ENCODE measurements at places on chromosomes 5 and 9.

DNA sequence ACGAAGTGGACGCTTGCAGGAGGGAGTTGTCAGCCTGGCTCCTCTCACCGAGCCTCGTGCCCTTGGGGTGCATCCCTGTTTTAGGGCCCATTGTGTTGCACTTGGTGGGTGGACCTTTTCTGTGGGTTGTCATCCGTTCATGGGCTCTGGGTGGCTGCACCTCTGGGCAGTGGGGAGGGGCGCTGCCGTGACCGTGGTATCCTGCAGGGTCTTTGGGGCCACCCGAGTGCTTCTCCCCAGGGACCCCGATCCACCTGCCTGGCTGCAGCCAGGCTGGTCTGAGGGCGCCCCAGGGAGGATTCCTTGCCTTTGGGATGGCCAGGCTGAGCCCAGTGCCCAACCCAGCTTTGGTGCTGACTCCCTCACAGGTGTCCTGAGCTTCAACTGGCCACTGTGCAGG, 41.0 kb upstream of the UBAC1 start:
- no peak for DNase-seq

DNA sequence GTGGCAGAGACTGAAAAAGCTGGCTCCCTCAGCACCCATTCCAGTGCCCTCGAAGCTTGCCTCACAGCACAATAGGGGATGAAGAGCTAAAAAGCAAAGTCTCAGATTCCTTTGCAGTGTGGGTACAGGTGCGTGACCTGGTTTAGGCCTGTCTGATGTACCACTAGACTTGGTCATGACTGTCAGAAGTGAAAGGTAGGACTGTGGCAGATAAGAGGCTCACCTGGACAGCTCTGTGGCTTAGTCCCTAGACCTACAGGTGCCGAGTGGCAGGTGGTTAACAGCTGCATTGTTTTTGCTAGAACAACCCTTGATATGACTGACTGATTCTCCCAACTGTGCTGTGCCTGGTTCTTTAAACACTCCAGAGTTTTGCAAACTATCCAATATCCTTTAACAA, 14.7 kb upstream of the SFXN1 start:
- DNase-seq: no peak

DNA sequence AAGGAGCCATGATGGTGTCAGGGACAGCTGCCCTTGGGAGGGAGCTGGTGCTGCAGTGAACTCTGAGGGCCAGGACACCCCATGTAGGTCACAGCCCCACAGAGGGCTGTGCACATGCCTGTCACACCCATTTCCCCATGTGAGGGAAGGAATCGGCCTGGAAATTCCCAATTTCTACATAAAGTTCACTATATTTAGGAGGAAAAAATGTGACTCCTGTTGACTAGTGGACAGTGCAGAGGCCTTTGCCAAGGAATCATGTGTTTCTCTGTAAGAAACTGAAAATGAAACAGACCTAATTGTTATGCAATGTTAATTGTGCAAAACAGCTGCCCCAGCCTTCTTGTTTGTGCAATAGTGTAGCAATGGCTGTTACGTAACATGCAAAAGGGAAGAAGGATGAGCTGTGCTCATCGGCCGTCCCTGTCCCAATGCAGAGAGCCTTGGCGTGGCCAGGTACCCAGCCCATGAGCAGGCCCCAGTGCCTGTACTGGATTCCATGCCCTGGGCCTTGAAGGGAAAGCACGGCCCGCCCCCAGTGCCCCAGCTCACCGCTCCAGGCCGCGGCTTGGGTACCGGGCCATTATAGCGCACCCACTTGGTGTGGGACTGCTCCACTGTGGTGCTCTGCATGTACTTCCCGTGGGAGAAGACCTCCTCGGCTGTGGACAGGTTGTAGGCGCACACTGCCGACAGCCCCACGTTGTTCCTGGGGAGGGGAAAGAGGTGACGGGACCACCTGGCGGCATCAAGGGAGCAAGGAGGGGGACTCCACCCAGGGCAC, 70.0 kb downstream of the SECISBP2 start:
- no peak for DNase-seq

- DNase-seq: no peak
Measured at GRCh38 chr9:137407590-137408300, 15.2 kb downstream of the EXD3 start.

DNA sequence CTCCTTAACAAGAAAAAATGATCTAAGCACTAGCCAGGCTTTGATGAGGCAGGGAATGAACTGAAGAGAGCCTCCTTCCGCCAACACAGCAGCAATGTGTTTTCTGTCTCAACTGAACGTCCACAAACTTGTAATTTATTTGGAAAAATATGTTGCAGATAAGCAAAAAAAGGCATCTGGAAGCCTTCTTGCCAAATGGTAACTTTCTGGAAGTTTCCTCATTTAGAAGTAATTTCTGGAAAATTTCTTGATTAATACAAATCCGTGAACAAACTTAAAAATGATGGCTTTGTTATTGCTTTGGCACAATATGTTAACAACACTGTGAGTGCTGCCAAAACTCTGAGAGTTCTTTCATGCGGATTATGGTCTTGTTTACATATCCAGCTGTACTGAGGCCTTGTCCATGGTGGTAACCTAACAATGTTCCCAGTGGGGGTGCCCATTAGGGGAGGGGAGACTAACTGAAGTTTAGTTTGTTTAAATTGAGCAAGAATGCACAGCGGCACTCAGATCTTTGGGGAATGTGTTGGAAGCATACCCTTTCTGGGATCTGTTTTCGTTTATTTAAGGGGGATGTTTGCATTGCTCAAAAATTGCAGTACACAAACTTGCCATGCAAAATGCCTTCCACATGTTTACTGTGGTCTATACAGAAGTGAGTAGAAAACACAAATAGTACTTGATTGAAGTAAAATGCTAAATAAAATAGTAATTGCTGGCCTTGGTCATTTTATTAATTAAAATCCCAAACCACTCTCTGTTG, 334.7 kb downstream of the NR2F1-AS1 start:
- DNase-seq: no peak

DNA sequence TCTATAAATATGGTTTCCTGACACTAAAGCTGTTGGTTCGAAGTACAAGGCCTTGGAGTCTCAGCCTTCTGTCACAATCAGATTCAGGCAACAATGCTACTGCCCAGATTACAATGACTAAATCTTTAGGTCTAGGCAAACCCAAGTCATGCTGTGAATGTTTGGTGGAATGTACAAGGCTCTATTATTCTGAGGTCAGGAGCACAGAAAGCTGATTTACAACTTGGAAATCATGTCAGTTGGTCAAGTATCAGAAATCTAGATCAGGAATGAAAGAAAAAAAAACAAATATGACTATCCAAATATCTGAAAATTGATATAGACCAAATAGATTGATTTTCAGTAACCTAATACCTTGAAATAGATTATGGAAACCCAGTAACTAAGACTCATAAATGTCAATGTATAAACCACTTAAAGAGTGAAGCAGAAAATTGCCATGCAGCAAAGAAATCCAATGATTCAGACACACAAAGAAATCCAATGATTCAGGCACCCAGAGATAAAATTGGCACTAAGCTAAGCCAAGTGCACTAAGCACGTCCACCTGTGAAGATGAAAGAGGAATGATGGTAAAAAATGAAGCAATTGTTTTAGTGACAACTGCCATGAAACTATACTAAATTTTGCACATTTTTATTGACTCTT, 588.0 kb upstream of the TUSC1 start:
- no peak for DNase-seq

GRCh38 chr5:126046318-126046717, 376.9 kb upstream of the GRAMD2B start:
- no peak for DNase-seq
